Endothelial cell (in vitro differentiated cells): ENCODE measurements at places on chromosomes 4 and X. TPM values are rescaled to one million over a fixed set of nuclear protein-coding genes. Genes with fewer than 3 reads are reported as not detected.

DNA sequence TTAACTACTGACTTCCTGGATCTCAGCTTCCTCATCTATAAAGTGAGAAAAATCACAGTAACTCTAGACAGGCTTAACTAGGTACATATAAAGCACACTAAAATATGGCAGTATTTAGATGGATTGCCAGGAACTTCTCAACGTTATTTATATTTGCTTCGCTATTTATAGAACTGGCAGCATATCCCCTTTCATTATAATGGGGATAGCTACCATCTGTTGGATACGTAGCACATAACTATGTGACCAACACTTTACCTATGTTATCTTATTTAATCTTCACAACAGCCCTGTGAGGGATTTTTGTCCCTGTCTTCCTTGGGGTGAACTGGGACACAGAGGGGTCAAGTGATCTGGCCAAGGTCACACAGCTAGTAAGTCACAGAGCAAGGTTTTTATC lies 64.6 kb downstream of the ENPEP start:
- no peaks in the 10 kb centered on the region for H3K36me3 ChIP-seq
- no peak overlapping the region for H3K27ac ChIP-seq

The LDOC1 gene
- total RNA-seq, result 38.1 TPM

DNA sequence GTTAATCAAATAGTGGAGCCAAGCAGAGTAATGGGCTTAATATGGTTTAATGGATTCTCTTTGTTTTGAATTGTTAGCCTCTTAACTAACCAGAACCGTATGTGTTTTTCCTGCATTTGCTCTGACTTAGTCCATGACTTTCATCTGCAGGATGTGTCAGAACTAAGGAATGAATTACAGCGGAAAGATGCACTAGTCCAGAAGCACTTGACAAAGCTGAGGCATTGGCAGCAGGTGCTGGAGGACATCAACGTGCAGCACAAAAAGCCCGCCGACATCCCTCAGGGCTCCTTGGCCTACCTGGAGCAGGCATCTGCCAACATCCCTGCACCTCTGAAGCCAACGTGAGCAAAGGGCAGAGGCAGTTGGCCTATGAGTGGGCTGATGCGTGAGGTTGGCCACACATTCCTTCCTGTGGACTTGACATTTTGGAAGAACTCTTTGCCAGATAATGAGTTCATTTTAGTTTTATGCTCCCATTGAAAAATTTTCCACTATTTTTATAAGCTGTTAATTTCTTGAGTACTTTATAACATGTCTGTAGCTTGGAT lies 9.1 kb downstream of the MED28 start:
- no peak overlapping the region for H3K27ac ChIP-seq
- H3K4me3 ChIP-seq, result no peak overlapping the region
- peaks cover 66% of the 10 kb centered on the region for H3K36me3 ChIP-seq
- DNase-seq, result no peak
- H3K27me3 ChIP-seq, result peaks cover 2% of the 10 kb centered on the region

The CLTRN gene
- 0.95 TPM for total RNA-seq

GRCh38 chr4:111209706-111210105 lies 586.8 kb upstream of the PITX2 start:
- no peak overlapping the region for H3K4me3 ChIP-seq
- H3K36me3 ChIP-seq, result no peaks in the 10 kb centered on the region
- no peaks in the 10 kb centered on the region for H3K4me1 ChIP-seq
- no peak overlapping the region for H3K27ac ChIP-seq

- H3K27ac ChIP-seq, result no peak overlapping the region
- H3K4me1 ChIP-seq, result peaks cover 2% of the 10 kb centered on the region
- no peaks in the 10 kb centered on the region for H3K27me3 ChIP-seq
- DNase-seq, result no peak
Measured at GRCh38 chr4:159422019-159422418, 319.1 kb downstream of the RAPGEF2 start.

The WNK3 gene
- total RNA-seq, result 12.5 TPM

- H3K27ac ChIP-seq, result no peak overlapping the region
- no peak overlapping the region for H3K4me3 ChIP-seq
- no peaks in the 10 kb centered on the region for H3K27me3 ChIP-seq
- peaks cover 27% of the 10 kb centered on the region for H3K4me1 ChIP-seq
Measured at GRCh38 chr4:16293210-16293838, 67.1 kb upstream of the TAPT1 start.

- no peak overlapping the region for H3K27ac ChIP-seq
- H3K36me3 ChIP-seq, result peaks cover 25% of the 10 kb centered on the region
- H3K4me3 ChIP-seq, result no peak overlapping the region
- H3K27me3 ChIP-seq, result no peaks in the 10 kb centered on the region
- no peak for DNase-seq
Measured at GRCh38 chrX:19545651-19546050, 30.3 kb upstream of the MAP3K15 start.

The MAGIX gene
- 1.2 TPM for total RNA-seq

The MBNL3 gene
- total RNA-seq, result 10.4 TPM

DNA sequence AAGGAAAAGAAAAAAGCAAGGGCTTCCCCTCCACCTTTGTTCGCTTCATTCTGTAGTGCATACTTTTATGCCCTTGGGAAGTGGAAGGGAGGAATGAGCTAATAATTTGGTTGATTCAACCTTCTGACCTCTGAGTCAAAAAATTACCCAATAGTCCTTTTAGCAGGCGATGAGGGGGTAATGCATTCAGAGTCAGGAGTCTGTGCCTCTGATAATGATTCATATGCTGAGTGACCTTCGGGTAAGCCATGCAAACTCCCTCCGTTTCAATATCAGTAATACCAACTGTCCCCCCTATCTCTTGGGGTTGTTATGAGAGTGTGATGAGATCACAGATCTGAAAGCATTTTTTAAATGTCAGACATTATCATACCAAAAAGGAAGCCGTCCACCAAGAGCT lies 41.6 kb upstream of the ACSL4 start:
- no peak overlapping the region for H3K4me3 ChIP-seq
- H3K4me1 ChIP-seq, result no peaks in the 10 kb centered on the region
- peaks cover 3% of the 10 kb centered on the region for H3K27me3 ChIP-seq
- no peaks in the 10 kb centered on the region for H3K36me3 ChIP-seq
- no peak overlapping the region for H3K27ac ChIP-seq
- DNase-seq, result no peak

DNA sequence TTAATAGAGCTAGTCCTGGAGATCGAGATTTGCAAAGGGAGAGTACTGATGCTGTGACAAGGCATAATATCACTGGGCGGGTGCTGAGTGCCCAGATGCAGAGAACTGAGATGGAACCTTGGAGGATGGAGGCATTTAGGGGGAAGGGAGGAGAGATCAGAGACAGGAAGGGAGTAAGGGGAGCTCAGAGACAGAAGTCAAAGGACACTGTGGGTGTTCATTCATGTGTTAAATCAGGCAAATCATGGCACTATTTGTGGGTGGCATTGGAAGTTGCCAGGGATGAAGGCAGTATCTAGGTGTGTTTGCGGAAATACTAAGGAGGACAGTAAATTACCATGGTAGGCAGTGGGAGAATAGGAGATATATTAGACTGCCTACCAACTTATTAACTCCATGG lies 135.0 kb downstream of the RBM46 start:
- no peak for DNase-seq
- no peak overlapping the region for H3K4me3 ChIP-seq
- no peaks in the 10 kb centered on the region for H3K27me3 ChIP-seq
- no peaks in the 10 kb centered on the region for H3K4me1 ChIP-seq

DNA sequence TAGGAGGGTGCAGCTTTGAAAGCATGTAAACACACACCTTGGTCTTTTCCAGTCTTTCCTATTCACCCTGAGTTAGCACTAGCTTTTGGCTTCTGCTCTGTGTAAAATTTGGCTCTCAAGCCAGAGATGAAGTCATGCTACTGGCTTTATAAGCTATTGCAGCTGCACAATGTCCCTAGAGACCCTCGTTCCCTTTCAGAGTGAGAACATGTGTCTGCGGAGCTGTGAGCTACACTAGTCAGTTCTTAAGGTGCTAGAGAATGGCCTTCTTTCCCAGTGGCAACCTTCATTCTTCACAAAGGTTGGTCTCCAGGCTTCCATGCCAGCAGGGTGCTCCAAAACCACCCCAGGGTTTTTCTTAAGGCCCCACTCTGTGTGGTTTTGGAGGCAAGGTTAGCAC lies 199.1 kb downstream of the SPATA18 start:
- H3K4me1 ChIP-seq, result no peaks in the 10 kb centered on the region
- H3K27me3 ChIP-seq, result no peaks in the 10 kb centered on the region
- H3K36me3 ChIP-seq, result peaks cover 6% of the 10 kb centered on the region
- H3K4me3 ChIP-seq, result no peak overlapping the region
- no peak for DNase-seq

GRCh38 chrX:72080800-72081199 lies 50.9 kb downstream of the RTL5 start:
- peaks cover 57% of the 10 kb centered on the region for H3K4me1 ChIP-seq
- peak overlapping the region; percentile 92 for H3K4me3 ChIP-seq
- peak overlapping the region; percentile 99 for H3K27ac ChIP-seq
- H3K27me3 ChIP-seq, result peaks cover 12% of the 10 kb centered on the region
- peaks cover 8% of the 10 kb centered on the region for H3K36me3 ChIP-seq

DNA sequence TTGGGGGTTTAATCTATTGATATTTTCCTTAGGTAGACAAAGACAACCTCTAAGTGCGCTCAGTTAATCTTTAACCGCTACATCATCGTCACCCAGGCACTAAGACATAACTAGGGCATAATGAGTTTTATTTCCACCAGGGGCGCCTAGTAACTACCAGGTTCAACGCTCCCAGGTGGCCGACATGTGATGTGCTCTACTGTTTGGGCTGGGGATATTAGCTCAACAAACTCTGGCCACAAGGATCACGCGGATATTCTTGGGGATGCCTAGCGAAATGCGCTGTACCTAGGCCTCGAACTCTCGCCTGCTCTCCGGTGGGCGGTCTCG lies 915 bp upstream of the RAB33B start:
- peaks cover 40% of the 10 kb centered on the region for H3K4me1 ChIP-seq
- peaks cover 7% of the 10 kb centered on the region for H3K36me3 ChIP-seq
- H3K27ac ChIP-seq, result peak overlapping the region; percentile 87
- H3K27me3 ChIP-seq, result no peaks in the 10 kb centered on the region

The TMEM47 gene
- total RNA-seq, result 1.6 TPM

DNA sequence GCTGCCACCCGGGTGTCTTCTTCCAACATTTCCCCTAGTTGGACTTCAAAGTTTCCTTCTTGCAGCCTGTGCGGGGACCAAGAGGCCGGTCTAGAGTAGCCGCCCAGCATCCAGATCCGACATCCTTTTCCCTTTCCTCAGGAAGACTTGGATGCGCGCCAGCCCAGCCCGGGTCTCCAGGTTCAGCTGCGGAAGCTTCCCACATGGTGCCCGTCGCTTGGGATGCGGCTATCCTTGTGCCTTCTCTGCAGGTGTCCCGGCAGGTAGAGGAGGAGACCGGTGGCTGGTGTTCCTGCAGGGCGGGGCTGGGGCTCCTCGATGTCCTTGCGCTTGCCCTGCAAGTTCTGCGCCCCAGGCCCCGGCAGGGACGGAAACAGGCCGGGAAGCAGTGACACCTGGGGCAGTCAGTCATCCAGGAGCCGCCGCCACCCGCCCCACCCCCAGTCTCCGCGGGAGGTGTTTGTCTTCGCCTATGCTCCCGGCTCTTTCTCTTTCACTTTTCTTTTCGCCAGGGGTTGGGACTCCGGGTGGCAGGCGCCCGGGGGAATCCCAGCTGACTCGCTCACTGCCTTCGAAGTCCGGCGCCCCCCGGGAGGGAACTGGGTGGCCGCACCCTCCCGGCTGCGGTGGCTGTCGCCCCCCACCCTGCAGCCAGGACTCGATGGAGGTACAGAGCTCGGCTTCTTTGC lies at the start of gene IL15:
TSS of gene IL15 (plus strand) at position 502 of the 689 bp plus-strand sequence. CDS start 82,882 bp downstream, outside the sequence.
- H3K36me3 ChIP-seq, result no peaks in the 10 kb centered on the region
- H3K4me3 ChIP-seq, result peak within 1 kb of the TSS; percentile 91
- peak within 1 kb of the TSS; percentile 65 for H3K27ac ChIP-seq

- peaks cover 3% of the 10 kb centered on the region for H3K27me3 ChIP-seq
- H3K27ac ChIP-seq, result no peak overlapping the region
- no peak overlapping the region for H3K4me3 ChIP-seq
- H3K4me1 ChIP-seq, result no peaks in the 10 kb centered on the region
Measured at GRCh38 chr4:39937683-39938268, 39.9 kb downstream of the PDS5A start.

- no peak overlapping the region for H3K4me3 ChIP-seq
- no peaks in the 10 kb centered on the region for H3K27me3 ChIP-seq
- peaks cover 23% of the 10 kb centered on the region for H3K36me3 ChIP-seq
- H3K4me1 ChIP-seq, result no peaks in the 10 kb centered on the region
- H3K27ac ChIP-seq, result no peak overlapping the region
Measured at GRCh38 chrX:124097116-124097515, 135.6 kb downstream of the STAG2 start.

The PDCL2 gene
- not detected for total RNA-seq

The TMPRSS11B gene
- 0.56 TPM for total RNA-seq

- H3K27ac ChIP-seq, result no peak overlapping the region
- peak; percentile 3 for DNase-seq
- no peaks in the 10 kb centered on the region for H3K36me3 ChIP-seq
- H3K4me3 ChIP-seq, result no peak overlapping the region
- H3K4me1 ChIP-seq, result no peaks in the 10 kb centered on the region
Measured at GRCh38 chrX:122739770-122740169, 444.3 kb upstream of the GRIA3 start.

The CT83 gene
- not detected for total RNA-seq

- H3K27ac ChIP-seq, result no peak overlapping the region
- peaks cover 6% of the 10 kb centered on the region for H3K4me1 ChIP-seq
- DNase-seq, result no peak
- peaks cover 2% of the 10 kb centered on the region for H3K27me3 ChIP-seq
- no peak overlapping the region for H3K4me3 ChIP-seq
Measured at GRCh38 chrX:68929332-68930150, 100.7 kb downstream of the EFNB1 start.

- no peak overlapping the region for H3K27ac ChIP-seq
- DNase-seq, result no peak
- H3K36me3 ChIP-seq, result no peaks in the 10 kb centered on the region
- no peaks in the 10 kb centered on the region for H3K4me1 ChIP-seq
- H3K4me3 ChIP-seq, result no peak overlapping the region
Measured at GRCh38 chr4:87835197-87835596, 2.4 kb downstream of the MEPE start.

The FATE1 gene
- not detected for total RNA-seq

GRCh38 chr4:85787133-85787532 lies 312.2 kb downstream of the ARHGAP24 start:
- H3K36me3 ChIP-seq, result no peaks in the 10 kb centered on the region
- DNase-seq, result no peak
- H3K4me1 ChIP-seq, result peaks cover 19% of the 10 kb centered on the region
- peaks cover 3% of the 10 kb centered on the region for H3K27me3 ChIP-seq

- H3K36me3 ChIP-seq, result no peaks in the 10 kb centered on the region
- no peaks in the 10 kb centered on the region for H3K27me3 ChIP-seq
- DNase-seq, result peak; percentile 74
Measured at GRCh38 chr4:70505151-70505748, 13.1 kb upstream of the AMTN start.

The VEGFC gene
- total RNA-seq, result 0.92 TPM

GRCh38 chr4:528835-529234 lies 29.8 kb downstream of the PIGG start:
- H3K36me3 ChIP-seq, result peaks cover 56% of the 10 kb centered on the region
- peak overlapping the region; percentile 64 for H3K27ac ChIP-seq
- H3K4me3 ChIP-seq, result peak overlapping the region; percentile 40

DNA sequence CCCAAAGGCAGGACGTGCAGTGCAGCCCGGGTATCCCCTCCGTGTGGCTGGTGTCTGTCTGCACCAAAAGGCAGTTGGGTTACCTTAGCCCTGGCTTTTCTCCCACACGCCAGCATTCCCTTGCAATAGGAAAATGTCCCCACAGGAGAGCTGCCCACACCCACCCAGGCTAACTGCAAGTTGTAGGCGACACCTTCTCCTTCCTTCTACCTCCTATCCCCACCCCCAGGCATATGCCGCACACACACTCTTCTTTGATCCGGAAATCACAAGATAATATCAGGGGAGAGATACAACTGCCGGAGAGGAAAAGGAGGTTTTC lies 444 bp upstream of the APBB2 start:
- H3K36me3 ChIP-seq, result peaks cover 9% of the 10 kb centered on the region
- H3K4me1 ChIP-seq, result peaks cover 41% of the 10 kb centered on the region
- no peak for DNase-seq
- H3K27me3 ChIP-seq, result peaks cover 14% of the 10 kb centered on the region
